Stimulated activated CD4-positive, alpha-beta T cell treated with anti-CD3 and anti-CD28 coated beads, TNF-alpha, amount 100 ng/mL, for 1 hour (primary cell): ENCODE measurements at places on chromosomes 7 and 10.

DNA sequence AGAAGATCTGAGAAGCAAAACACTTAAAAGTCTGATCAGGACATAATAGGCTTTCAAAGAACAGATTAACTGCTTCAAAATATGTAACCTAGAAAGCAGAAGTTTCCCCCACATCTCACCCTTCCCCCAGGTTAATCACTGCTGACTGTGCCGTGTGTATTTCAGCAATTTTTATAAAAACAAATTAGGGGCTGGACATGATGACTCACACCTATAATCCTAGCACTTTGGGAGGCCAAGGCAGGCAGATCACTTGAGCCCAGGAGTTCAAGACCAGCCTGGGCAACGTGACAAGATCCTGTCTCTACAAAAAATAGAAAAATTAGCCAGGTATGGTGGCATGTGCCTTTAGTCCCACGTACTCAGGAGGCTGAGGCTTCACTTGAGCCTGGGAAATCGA is 67.6 kb upstream of the GATA3 start:
- no peak for DNase-seq

DNA sequence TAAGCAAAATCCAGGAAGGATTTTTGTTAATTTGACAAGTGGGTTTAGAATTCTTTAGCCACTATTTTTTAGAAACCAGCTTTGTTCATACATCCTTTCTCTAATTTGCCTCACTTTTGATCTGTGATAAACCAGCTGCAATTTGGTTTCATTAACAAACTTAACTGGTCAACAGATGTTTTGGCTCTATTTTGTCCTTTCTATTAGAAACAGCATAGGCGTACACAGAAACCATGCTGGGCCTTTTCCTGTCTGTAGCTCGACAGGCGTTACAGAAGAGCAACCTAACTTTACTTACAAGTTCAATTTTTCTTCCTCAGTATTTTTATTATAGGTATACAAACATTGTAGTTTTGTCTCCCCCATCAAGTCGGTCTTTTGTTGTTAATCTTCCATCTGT is 28.2 kb downstream of the KAT6B start:
- no peak for DNase-seq

- DNase-seq = no peak
Measured at GRCh38 chr7:55128693-55129394, 110.0 kb downstream of the EGFR start.

DNA sequence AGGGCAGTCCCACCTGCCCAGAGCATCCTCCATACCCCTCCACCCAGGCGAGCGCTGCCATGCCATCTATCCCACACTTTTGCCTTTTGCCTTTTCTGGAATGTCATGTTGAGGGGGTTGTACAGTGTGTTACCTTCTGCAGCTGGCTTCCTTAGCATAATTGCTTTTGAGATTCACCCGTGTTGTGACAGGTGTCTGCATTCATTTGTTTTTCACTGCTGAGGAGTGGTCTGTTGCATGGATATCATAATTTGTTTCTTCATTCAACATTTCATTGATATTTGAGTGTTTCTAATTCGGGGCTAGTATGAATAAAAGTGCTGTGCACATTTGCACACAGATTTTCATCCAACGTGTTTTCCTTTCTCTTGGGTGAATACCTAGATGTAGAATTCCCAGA is 353.9 kb downstream of the PAXIP1 start:
- DNase-seq = no peak
